Stimulated activated CD8-positive, alpha-beta memory T cell treated with anti-CD3 and anti-CD28 coated beads, Interleukin-4, amount 100 ng/mL, for 48 hours (primary cell): ENCODE measurements at places on chromosomes 7 and 10.

DNA sequence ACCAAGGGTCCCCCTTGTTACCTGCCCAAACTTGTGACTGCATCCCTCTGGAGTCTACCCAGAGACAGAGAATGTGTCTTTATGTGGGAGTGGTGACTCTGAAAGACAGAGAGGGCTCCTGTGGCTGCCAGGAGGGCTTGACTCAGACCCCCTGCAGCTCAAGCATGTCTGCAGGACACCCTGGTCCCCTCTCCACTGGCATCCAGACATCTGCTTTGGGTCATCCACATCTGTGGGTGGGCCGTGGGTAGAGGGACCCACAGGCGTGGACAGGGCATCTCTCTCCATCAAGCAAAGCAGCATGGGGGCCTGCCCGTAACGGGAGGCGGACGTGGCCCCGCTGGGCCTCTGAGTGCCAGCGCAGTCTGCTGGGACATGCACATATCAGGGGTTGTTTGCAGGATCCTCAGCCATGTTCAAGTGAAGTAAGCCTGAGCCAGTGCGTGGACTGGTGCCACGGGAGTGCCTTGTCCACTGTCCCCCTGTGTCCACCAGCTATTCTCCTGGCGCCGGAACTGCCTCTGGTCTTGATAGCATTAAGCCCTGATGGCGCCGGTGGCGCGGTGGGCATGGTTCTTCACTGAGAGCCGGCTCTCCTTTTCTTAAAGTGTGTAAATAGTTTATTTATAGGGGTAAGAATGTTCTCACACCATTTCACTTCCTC, 19.4 kb upstream of the SH2D4B start:
- DNase-seq: no peak

DNA sequence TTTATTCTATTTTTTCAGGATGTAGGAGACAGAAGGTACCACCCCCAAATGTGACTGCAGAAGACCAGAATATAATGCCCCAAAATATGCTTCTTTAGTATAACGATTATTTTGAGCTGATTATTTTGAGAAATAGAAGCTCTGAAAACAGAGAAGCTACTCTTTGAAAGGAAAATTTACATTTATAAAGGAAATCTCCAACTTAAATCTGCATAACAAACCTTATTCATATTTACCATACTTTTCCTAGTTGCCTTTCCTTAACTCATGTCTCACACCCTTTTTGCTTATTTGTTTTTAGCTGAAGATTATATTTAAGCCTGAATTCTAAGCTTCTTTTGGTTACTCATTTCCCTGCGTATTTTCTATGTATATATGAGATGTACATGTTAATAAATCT, 127.1 kb upstream of the THSD7A start:
- no peak for DNase-seq

DNA sequence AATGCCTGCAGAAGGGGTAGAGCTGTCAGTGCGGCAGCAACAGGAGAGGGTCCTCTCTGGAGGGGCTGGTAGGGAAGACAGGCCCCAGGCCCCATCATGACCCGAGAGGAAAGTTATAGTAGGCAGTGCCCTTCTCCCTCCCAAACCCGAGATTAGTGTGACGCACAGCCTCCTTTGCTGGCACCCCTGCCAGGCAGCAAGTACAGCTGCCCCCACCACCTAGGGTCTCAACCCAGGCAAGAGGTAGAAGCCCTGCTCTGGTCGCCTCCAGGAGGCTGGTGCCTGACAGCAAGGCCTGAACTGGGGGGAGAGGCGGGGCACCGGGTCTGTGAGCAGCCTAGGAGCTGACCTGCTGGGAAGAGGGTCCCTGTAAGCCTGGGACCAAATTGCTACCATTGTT, 15.5 kb downstream of the LOXL4 start:
- DNase-seq: no peak

DNA sequence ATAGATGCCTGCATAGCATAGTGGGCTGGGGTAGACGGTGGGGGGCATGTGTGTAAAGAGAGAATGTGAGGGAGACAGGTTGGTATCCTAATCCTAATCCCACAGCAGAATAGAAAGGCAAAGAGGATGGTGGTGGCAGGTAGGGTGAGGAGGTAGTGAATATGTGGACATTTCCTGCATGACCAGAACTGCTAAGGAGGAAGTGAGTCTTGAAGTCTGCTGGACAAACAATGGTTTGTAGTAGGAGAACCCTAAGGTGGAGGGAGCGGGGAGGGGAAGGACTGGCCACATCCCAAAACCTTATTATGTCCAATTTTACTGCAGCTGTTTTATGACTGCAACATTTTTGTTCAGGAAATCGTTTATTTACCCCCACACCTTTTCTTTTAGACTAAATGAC, 279.7 kb downstream of the AUTS2 start:
- DNase-seq: no peak

DNA sequence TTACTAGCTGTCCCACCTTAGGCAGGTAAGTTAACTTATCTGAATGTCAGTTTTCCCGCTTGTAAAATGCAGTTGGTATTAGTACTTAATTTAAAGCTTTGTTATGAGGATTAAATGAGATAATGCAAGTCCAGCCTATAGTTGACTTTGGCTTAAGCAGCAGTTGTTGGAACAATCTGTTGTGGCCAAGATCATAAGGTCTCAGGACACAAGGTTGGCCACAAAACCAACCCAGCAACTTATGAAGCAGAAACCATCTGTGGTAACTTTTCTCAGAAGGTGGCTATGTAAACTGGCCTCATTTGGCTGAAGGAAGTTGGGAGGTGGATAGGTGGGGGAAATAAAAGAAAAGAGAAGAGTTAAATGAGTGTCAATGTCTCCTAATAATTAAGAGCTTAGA, 29.4 kb downstream of the ENTPD1 start:
- DNase-seq: no peak

DNA sequence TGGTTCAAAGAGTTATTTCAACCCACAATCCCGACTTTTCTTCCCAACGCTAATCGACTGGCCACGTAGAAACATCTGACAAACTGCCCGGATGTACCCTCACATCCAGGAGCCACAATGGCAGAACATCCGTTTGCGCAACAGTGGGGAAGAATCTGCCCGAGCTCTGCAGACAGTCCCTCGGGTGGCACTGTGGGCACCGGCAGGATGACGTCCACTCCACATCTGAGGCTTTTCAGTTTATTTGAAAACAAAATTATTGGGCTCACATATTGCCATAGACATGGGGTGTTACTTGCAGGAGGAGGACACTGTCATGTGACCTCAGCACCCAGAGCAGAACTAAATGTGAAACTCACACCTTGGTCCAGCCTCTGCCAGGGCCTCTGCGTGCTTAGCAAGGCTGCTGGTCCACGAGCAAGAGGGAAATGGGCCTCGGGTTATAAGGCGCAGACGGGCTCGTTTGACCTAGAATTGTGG, 84.1 kb downstream of the MKI67 start:
- DNase-seq: no peak

- no peak for DNase-seq
Measured at GRCh38 chr10:28836435-28836743, 159.1 kb downstream of the BAMBI start.

- peak; percentile 47 for DNase-seq
Measured at GRCh38 chr7:55557666-55558188, 14.6 kb downstream of the VOPP1 start.

GRCh38 chr7:158944195-158944594, 87.8 kb downstream of the DYNC2I1 start:
- no peak for DNase-seq

- no peak for DNase-seq
Measured at GRCh38 chr7:421136-421991, 98.3 kb downstream of the PDGFA start.

DNA sequence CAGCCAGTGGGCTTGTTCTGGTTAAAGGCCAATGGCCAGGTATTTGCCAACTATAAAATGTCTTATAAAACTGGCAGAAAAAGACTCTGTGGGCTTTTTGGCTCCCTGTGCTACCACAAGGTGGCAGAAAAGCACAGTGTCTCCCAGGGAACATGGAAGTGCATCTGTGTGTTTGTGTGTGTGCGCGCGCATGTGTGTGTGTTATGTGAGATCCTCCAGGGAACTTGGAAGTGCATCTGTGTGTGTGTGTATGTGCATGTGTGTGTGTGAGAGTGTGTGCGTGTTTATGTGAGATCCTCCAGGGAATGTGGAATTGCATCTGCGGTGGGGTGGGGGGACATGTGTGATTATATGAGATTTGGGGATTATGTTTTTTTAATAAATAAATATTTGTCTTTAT, 30.2 kb upstream of the ABI1 start:
- DNase-seq: peak; percentile 65

- DNase-seq: no peak
Measured at GRCh38 chr10:69468751-69469089, 17.5 kb downstream of the TSPAN15 start.

DNA sequence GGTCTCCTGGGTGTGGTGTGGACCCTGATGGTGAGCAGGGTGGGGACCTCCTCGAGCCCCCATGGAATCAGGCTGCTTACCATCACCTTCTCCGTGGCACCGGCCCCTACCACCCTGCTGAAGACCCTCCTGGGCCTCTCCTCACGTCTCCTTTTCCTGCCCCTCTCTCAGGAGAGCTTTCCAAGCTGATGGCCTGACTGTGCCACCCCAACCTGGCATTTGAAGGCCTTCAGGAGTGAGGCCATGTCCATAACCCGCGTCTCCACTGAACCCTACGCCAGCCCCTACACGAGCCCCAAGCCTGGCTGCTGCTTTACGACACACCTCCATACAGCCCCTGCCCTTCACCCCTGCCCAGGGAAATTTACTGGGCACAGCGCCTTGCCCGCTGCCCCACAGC, 55.4 kb downstream of the ZRANB1 start:
- DNase-seq: peak; percentile 20
